ENCODE measurements at places on chromosomes 2 and 18.

DNA sequence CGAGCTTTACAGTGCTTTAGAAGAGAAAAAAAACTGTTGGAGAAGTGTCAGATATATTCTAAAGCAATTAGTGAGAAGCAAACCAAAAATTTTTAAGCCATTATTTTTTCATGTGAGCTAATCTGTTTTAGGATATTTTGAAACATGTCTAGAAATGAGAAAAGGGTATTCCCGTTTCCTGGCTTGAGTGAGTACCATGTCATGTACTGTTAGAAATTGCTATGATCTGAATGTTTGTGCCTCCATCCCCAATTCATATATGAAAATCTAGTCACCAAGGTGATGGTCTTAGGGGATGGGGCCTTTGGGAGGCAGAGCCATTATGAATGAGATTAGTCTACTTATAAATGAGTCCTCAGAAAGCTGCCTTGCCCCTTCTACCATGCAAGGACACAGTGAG lies 493.3 kb upstream of the GCFC2 start:
- no peak for DNase-seq

DNA sequence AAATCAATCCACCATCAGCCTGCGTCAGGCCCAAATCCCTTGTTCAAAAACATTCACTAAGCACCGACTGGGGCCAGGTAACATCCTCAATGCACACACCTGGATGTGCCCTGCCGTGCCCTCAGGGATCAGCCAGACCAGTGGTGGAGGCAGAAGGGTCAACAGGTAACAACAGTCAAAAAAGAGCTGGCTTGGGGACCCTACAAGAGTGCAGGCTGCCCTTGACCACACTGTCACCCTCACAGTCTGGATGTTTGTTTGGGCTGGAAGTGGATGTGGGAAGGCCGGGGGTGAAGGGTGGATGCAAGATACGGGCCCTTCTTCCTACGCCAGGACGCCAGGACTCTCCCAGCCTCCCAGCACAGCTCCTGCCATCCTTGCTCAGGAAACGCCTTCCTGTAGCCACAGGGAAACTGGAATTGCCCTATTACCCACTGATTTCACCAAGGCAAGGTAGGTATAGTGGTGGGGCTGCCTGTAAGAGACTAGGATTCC lies 2.7 kb downstream of the BIN1 start:
- DNase-seq, result no peak

GRCh38 chr2:163343316-163343715 lies 392.5 kb downstream of the FIGN start:
- no peak for DNase-seq

DNA sequence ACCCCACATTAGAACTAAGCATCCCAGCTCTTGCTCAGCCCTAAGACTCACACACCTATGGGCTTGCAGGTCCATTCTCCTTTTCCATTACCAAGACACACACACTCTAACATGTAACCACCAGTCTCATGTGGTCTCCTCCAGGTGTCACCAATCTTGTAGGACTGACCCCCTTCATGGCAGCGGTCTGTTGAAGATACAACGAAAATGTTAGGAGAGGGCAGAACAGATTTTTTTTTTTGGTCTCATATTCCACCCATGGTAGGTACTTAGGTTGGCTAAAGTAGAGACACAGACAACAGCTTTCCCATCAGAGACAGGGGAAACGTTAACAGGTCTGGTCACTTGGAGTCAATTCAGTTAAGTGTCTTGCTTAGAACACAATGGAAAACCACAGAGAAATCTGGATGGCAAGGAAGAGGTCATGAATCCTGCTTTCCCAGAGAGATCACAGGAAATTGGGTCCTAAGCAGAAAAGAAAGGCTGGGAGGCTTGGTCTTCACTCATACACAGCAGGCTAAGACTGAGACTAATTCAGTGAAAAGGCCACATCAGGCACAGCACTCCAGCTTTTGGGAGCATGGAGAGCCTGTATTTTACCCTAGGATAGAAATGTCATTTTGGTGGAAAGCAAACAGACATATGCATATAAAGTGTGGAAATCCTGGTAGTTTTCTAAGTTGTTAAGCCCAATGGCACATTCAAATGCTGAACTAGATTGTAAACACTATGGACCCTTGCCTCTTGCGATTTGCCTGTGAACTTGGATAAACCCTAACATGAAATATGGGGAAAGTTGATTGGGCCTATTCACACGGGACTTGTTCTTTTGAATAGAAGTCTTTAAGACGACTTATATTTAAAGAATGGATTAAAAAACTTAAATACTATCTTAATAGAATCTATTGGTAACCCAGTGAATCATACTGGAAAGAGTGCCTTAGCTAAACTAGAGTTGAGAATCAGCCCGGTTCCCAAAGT lies 3.8 kb downstream of the FN1 start:
- no peak for DNase-seq

- DNase-seq, result no peak
Observed at GRCh38 chr2:199624958-199625357, 167.2 kb upstream of the SATB2 start.
